ENCODE measurements at places on chromosomes 3 and 15. TPM values are rescaled to one million over a fixed set of nuclear protein-coding genes. Genes with fewer than 3 reads are reported as not detected.
A peak's percentile ranks its signal among the peaks of the same experiment; 100 is the strongest.

The CTXN2 gene
- total RNA-seq = not detected

- no peaks in the 10 kb centered on the region for H3K36me3 ChIP-seq
- no peak overlapping the region for H3K4me3 ChIP-seq
- H3K27ac ChIP-seq = peak overlapping the region; percentile 44
These were observed 86.3 kb downstream of the IGF1R start for GRCh38 chr15:98734466-98735199.

DNA sequence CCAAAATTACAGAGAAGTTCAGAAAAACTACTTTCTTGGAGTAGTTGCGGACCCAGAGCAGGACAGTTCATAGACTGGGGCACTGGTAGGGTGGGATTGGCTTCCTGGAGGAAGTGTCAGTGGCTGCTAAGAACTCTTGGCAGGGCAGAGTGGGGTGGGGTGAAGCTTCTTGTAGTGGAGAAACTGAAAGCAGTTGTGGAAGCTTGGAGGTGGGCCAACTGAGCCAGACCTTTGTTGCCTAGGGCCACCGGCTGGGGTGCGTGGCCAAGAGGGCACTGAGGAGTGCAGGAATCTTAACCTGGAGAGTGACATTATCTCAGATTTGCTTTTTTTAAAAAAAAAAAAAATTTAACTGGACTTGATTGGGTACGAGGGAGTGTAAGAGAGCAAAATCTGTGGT lies 3.1 kb downstream of the KAT2B start:
- H3K36me3 ChIP-seq = no peaks in the 10 kb centered on the region
- H3K27me3 ChIP-seq = no peaks in the 10 kb centered on the region
- H3K27ac ChIP-seq = peak overlapping the region; percentile 95
- peak overlapping the region; percentile 13 for H3K4me3 ChIP-seq
- H3K4me1 ChIP-seq = peaks cover 41% of the 10 kb centered on the region

DNA sequence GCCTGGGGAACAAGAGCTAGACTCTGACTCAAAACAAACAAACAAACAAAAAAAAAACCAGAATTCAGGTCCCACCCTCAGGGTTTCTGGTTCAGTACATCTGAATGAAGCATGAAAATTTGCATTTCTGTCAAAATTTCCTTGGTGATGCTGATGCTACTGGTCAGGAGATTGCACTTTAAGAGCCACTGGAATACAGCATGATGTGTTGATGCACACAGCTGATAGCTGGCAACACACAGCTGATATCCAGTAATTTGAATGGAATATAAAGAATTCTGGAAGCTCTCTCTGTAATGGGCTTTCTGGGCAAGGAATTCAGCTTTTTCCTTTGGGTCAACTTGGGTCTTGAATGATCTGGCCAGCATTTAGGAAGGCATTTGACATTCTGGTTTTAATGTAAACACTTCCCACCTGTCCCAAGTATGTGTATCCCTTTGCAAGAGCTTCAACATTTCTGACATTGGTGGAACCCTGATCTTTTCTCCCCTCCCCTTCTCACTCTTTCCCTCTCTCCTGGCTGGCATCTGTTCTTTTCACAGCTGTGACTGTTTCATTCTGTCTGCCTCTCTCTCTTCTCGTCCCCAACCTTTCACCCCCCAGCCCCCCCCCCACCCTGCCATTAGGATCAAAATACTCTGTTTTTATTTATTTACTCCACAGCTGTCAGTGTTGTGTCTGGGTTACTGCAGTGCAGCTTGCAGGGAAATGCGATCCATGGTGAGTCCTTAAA lies 189.5 kb downstream of the TPRG1 start:
- H3K36me3 ChIP-seq = no peaks in the 10 kb centered on the region
- no peak overlapping the region for H3K27ac ChIP-seq
- no peaks in the 10 kb centered on the region for H3K27me3 ChIP-seq
- DNase-seq = no peak
- no peak overlapping the region for H3K4me3 ChIP-seq

GRCh38 chr15:73482166-73482565 lies 39.2 kb downstream of the REC114 start:
- no peaks in the 10 kb centered on the region for H3K27me3 ChIP-seq
- H3K4me3 ChIP-seq = no peak overlapping the region
- no peak overlapping the region for H3K27ac ChIP-seq

- DNase-seq = peak; percentile 4
- H3K27me3 ChIP-seq = no peaks in the 10 kb centered on the region
- no peaks in the 10 kb centered on the region for H3K4me1 ChIP-seq
- H3K36me3 ChIP-seq = no peaks in the 10 kb centered on the region
- H3K27ac ChIP-seq = no peak overlapping the region
- H3K4me3 ChIP-seq = no peak overlapping the region
These were observed 20.1 kb downstream of the SLC15A2 start for GRCh38 chr3:121914081-121914998.

The GOLGA6L7 gene
- not detected for total RNA-seq

- no peaks in the 10 kb centered on the region for H3K4me1 ChIP-seq
- no peak for DNase-seq
- no peak overlapping the region for H3K4me3 ChIP-seq
- H3K27ac ChIP-seq = no peak overlapping the region
These were observed 49.3 kb downstream of the TMEM212 start for GRCh38 chr3:171892457-171892856.

The CADPS gene
- 9.5 TPM for total RNA-seq

DNA sequence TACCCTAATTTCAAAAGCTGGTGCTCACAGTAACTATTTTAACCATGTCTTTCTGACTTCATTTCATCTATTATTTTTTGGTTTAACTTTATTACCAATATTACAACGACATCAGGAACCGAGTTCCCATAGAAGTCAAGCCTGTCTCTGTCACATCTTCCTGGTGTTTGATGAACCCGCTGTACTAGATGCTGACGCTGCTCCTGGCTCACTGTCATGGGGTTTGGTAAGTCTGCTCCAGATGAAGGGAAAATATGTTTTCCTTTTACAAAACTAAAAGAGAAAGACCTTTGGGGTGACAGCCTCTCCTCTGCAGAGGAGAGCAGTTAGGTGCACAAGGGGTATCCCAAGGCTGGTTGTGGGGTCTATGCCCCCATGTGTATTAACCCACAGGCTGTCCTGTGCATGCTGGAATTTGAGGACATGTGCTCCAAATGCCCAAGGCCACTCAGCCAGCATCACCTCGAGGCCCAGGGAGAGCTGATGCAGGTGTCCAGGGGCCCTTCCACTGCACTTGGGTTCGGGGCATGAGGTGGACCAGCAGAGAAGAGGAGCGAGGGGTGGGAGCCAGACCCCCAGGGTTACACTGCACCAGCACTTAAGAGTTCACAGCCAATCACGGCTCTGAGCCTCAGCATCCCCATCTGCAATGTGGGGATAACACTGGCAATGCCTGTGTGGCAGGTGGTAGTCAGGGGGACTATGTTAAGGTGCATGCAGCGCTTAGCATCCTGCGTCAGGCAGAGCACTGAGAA lies 62.2 kb downstream of the ATP10A start:
- H3K27ac ChIP-seq = no peak overlapping the region
- no peaks in the 10 kb centered on the region for H3K27me3 ChIP-seq
- DNase-seq = no peak

DNA sequence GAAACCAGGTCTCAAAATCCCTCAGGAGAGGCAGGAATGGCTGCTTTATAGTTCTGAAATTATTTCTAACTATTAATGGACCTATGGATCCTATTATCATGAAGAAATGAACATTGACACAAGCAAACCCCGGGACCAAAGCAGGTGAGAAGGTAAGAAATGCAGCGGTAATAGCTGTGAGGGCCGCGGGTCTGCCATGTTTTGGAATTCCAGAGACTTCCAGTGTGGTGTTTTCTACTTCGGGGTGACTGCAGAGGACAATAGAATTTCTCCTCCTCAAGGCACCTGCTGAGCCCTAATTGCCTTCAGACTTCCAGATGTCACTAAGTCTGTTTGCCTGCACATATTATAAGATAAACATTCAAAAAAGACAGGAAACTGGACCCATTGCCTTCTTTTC lies 437.4 kb downstream of the GABRG3 start:
- no peak for DNase-seq
- no peaks in the 10 kb centered on the region for H3K27me3 ChIP-seq
- no peak overlapping the region for H3K4me3 ChIP-seq

DNA sequence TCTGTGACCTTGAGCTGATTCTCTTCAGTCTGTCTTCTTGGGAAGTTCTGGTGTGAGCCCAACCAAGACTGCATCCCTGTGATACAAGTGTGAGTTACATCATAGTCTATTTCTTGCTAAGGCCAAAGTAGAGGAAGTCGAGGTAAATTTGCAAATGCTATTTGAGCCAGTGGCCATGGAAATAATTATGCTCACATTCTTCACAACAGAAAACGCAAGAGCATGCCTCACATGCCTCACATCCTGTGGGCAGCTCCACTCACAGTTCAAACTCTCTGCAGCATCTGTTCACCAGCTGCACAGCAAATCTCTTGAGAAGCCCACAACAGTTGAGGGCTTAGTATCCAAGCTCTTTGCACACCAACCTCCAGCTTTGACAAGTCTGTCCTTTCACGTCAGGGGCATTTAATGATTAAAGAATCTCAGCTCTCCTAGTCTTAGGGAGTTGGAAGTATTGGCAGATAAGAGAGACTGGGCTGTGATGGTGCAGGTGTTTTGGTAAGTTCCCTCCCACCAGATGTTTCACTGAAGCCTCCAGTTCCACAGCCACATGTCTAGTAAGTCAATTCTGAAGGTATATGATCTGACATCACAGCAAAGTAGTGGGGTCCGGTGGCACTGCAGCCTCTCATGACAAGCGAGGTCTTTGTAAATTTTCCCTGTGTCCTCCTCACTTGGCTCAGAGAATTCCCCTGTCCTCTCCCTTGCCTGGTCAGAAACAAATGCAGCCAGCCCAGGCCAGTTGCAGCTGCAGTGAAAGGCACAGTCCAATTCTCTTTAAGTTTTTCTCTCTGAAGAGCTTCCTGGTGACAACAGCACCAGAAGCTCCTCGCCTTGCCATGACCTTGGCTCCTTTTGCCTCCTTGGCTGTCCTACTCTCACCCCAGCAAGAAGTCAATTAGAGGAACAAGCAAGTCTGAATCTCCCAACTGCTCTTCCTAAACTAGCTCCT lies 166.1 kb downstream of the SSR3 start:
- H3K4me1 ChIP-seq = peaks cover 75% of the 10 kb centered on the region
- peak; percentile 12 for DNase-seq
- no peaks in the 10 kb centered on the region for H3K27me3 ChIP-seq

GRCh38 chr15:34297059-34297458 lies 40.5 kb downstream of the SLC12A6 start:
- H3K36me3 ChIP-seq = no peaks in the 10 kb centered on the region
- H3K27ac ChIP-seq = no peak overlapping the region
- DNase-seq = no peak
- no peaks in the 10 kb centered on the region for H3K27me3 ChIP-seq

The SLCO3A1 gene
- total RNA-seq = 23.3 TPM

The MEX3B gene
- 0.73 TPM for total RNA-seq

DNA sequence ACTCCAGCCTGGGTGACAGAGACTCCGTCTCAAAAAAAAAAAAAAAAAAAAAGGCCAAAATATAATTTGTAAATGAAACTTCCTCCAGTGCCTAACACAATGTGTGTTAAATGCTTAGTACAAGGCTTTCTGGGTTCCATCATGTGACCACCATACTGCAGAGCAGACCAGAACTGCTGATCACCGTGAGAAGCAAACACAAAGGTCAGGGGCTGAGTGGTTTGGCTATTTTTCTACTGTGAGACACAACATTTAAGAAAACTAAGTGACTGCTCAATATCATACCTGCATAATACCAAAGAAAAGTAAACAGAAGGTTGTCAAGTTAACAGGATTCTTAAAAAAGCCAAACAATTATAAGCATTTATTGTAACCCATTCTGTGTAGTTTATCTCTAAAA lies 13.2 kb downstream of the ABCC5 start:
- peaks cover 6% of the 10 kb centered on the region for H3K4me1 ChIP-seq
- H3K27ac ChIP-seq = no peak overlapping the region
- no peak for DNase-seq
- no peak overlapping the region for H3K4me3 ChIP-seq
- no peaks in the 10 kb centered on the region for H3K27me3 ChIP-seq

The PLS1 gene
- total RNA-seq = 13.3 TPM

- no peaks in the 10 kb centered on the region for H3K36me3 ChIP-seq
- no peak for DNase-seq
- no peak overlapping the region for H3K4me3 ChIP-seq
- no peaks in the 10 kb centered on the region for H3K4me1 ChIP-seq
- H3K27ac ChIP-seq = no peak overlapping the region
These were observed 14.9 kb downstream of the NR1I2 start for GRCh38 chr3:119796785-119797184.

GRCh38 chr15:77002954-77003912 lies 8.3 kb downstream of the PSTPIP1 start:
- H3K4me1 ChIP-seq = no peaks in the 10 kb centered on the region
- H3K4me3 ChIP-seq = no peak overlapping the region
- H3K27ac ChIP-seq = no peak overlapping the region
- DNase-seq = no peak
- H3K27me3 ChIP-seq = no peaks in the 10 kb centered on the region
- H3K36me3 ChIP-seq = no peaks in the 10 kb centered on the region

DNA sequence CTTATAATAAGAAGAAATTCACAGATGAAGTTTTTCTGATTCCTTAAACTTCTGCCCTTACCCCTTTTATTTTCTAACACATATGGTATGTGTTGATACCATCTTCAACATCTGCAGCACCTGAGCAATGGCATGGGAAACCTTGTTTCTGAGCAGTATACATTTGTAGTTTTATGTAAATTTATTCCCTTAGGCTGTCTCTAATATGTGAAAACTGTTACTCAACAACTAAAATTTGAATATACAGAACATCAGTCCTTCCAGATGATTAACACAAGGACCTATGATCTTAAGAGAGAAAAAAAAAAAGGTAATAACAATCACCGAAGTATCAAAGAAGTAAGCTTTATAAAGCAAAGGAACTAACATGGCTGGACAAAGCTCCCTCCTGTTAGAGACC lies 190.5 kb downstream of the TBC1D5 start:
- H3K4me1 ChIP-seq = peaks cover 8% of the 10 kb centered on the region
- no peak overlapping the region for H3K4me3 ChIP-seq
- no peaks in the 10 kb centered on the region for H3K27me3 ChIP-seq
- no peak overlapping the region for H3K27ac ChIP-seq
- no peaks in the 10 kb centered on the region for H3K36me3 ChIP-seq

The TRAT1 gene
- total RNA-seq = not detected

- H3K4me1 ChIP-seq = no peaks in the 10 kb centered on the region
- no peak overlapping the region for H3K27ac ChIP-seq
- no peaks in the 10 kb centered on the region for H3K36me3 ChIP-seq
These were observed 41.5 kb downstream of the LYZL4 start for GRCh38 chr3:42368861-42369260.

The MOBP gene
- not detected for total RNA-seq

The GRIP2 gene
- 0.44 TPM for total RNA-seq

GRCh38 chr3:167467848-167468611 lies 5.8 kb downstream of the SERPINI2 start:
- no peak for DNase-seq
- no peaks in the 10 kb centered on the region for H3K4me1 ChIP-seq
- no peaks in the 10 kb centered on the region for H3K36me3 ChIP-seq
- no peak overlapping the region for H3K4me3 ChIP-seq

The CD86 gene
- total RNA-seq = 2.1 TPM

DNA sequence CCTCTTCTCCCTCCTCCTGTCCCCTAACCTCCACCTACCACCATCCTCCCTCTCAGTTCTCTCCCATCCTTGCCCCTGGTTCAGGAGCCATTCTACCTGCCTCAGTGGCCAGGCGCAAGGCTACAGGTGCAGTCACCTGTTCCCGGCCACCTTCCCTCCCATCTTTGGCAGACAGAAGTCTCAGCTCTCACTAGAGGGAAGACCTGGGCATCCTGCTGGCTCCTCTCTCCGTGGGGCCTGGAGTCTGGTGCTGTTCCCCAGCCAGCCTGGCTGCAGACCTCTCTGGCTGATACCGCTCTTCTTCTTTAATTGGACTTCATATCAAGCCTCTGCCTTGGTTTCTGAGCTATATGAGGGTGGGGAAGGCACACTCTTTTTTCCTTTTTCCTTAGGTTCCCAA lies 53.0 kb upstream of the SLC6A1 start:
- H3K27ac ChIP-seq = no peak overlapping the region
- no peaks in the 10 kb centered on the region for H3K27me3 ChIP-seq
- no peak overlapping the region for H3K4me3 ChIP-seq

Measured in thyroid gland (tissue), 4 donors.